AG04450 (cell line): ENCODE measurements at places on chromosomes 11 and 22.
A peak's percentile ranks its signal among the peaks of the same experiment; 100 is the strongest.

GRCh38 chr11:110031171-110031570 is 62.0 kb upstream of the ZC3H12C start:
- DNase-seq: no peak

- DNase-seq: peak; percentile 87
These were observed 117.3 kb downstream of the RASSF10 start for GRCh38 chr11:13126430-13126829.

DNA sequence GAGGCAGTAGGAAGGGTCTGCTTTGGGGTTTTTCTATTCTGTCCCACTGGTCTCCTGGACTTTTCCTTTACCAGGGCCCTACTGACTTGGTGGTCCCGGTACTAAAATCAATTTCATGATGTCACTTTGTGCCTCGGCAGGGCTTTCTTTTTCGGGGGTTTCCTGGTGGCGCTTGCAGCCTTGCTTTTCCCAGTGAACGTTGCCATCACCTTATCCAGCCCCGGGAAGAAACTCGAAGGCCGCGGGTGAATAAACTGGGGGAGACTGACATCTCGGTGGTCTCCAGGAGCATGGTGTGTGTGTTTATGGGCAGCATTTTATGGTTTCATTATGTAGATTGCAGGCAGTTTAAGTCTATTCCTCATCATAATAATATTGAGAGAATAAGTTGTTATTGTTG is 84.4 kb downstream of the KCNQ1 start:
- DNase-seq: no peak

DNA sequence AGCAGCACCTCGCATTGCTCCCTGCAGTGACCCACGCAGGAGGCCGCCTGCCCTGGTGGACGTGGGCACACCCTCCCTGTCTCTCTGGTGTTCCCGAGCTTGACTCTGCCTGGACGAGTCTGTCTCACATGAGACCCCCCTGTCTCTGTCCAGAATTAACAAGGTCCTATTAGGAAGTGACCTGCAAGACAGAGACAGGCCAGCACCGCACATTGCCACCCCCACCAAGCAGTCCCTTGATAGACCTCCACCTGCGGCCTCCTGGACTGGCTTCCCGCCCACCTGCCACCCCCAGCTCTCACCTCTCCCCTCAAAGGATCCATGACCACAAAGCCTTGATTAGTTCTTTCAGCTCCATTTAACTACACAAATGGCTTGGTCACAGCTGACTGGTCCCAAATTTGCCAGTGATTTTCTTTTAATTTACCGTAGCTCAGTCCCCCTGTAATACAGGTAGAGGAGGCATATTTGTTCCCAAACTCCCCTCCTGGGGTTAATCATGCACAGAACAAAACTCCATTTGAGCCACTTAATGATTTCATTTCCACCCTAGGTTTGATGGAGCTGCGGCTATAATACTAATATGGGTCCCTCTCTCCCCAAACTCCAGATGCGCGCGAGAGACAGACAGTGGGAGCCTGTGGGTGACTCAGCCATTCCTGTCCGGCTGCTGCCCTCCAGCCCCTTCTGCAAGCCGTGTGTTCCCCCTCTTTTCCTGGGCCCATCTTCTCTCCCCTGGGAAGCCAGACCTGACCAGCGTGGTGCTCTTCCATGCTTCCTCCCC is 11.2 kb downstream of the SPATA19 start:
- no peak for DNase-seq

DNA sequence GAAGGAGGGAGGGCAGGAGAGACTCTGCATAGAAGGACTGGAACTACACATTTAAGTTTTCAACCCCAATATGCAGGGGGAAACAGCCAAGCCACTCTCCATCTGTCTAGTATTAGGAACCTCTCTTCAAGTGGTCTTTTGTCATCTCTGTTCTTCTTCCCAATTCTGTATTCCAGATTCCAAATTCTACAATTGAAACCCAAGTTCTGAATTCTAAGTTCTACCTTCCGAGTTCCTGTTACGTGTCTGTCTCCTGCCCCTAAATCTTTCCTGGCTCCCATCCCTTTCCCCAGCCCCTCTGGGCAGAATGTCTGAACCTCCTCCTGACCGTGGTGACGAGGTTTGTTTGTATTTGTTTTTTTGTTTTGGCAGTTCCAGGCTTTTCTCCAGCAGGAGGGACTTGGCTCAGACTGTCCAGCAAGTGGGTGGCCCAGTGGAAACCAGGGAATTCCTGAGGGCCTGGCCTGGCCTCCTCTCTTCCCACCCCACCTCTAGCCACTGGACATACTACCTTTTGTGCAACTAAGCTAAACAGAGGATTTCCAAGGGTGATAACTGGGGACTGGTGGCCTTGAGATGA is 1.6 kb upstream of the THOC5 start:
- no peak for DNase-seq

- no peak for DNase-seq
These were observed 9.8 kb downstream of the TOLLIP start for GRCh38 chr11:1299621-1300020.

- no peak for DNase-seq
These were observed 138.0 kb upstream of the KIRREL3 start for GRCh38 chr11:127138613-127139012.

DNA sequence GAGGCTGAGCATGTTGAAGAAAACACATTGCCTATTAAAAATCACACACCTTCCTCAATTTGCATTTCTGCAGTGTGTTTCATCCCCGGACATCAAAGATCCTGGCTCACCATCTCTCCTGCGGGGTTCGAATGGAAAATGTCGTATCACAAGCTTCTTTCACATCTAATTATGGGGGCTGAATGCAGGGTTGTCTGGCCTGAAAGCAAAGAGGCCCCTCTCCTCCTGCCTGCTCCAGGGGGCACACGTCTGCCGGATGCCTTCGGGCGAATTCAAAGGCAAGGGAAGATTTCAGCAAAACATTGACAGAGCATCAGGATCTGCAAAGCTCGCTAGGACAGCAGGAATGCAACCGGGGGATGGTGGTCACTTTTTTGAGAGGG is 1447.7 kb downstream of the TBC1D22A start:
- DNase-seq: no peak

DNA sequence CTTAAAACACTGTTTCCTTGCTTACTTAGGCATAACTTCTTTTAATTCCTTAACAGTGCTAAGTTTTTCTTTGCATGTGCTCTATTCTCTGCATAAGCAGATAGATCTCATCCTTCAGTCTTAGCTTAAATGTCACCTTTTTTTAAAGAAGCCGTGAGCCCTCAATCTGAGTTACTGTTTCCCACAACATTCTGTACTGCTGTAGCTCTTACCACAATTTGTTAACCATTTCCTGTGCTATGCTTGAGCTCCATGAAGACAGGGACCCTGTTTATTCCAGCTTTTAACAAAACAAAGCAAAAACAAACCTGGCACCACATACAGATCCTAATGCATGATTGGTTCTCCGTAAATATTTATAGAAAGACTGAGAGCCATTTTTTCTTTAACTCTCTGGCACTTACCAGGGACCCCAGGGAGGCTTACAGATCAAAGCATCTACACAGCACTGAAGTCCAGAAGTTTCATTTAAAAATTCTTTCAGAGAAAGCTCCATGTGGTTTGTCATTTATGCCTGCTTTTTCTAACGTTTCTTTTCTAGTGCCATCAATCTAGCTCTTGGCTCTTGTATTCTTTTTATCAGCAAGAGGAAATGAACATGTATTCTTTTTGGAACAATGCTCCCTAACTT is 74.9 kb downstream of the DYNC2H1 start:
- no peak for DNase-seq

DNA sequence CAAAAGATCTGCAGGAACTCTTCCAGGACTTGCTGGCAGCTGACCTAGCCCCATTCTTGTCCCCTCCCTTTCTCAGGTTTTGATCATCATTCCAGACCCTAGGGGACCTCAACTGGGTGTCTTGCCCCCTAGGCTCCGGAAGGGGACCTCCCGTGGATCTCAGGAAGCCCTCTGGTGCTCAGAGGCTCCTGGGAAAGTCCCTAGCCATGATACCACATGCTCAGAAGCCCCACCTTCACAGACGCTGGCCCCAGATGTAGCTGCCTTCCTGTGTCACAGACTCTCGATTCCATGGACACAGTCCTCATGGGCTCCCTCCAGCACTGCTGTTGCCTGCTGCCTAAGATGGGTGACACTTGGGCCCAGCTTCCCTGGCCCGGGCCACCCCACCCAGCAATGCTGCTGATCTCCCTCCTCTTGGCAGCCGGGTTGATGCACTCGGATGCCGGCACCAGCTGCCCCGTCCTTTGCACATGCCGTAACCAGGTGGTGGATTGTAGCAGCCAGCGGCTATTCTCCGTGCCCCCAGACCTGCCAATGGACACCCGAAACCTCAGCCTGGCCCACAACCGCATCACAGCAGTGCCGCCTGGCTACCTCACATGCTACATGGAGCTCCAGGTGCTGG is at the start of gene LRRC55:
TSS of gene LRRC55 (plus strand) at position 276 of the 628 bp plus-strand sequence. CDS start at position 346, 70 bp downstream.
- no peak for DNase-seq

DNA sequence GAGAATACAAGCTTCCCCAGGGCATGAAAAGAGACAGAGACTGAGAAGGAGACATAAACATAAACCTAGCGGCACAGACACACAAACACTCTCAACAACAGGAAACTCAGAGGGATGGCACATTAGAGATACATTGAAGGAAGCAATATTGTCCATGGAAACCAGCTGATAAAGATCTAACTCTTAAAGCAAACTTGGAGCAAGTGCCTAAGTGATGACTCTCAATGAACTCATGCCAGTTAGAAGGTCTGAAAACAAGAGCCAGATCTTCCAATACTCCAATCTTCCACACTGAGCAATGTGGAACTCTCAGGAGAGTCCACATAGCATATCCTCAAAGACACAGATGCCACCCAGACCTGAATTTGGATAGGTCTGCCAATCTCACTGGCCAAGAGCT is 168.8 kb upstream of the ISX start:
- DNase-seq: no peak

- no peak for DNase-seq
These were observed 24.0 kb upstream of the ABCC8 start for GRCh38 chr11:17500673-17501072.

GRCh38 chr11:71420455-71421241 is 27.5 kb downstream of the DHCR7 start:
- DNase-seq: peak; percentile 3

DNA sequence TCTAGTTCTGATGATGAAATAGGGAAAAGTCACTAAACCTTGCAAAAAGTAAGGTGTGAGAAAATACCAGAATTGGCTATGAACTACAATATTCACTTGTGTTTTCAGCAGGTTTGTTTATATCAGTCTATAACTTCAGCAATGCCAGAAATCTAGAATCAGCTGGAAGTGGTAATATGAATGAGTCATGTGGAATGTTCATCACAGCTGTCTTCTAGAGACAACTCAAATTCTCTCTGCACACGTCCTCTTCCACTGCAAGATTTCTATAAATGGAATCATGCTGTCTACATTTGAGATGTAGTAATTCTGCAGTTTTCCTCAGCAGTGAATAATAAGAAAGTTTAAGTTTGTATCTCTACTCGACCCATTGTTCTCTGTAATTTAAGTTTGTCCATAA is 89.9 kb downstream of the OR4A15 start:
- no peak for DNase-seq

DNA sequence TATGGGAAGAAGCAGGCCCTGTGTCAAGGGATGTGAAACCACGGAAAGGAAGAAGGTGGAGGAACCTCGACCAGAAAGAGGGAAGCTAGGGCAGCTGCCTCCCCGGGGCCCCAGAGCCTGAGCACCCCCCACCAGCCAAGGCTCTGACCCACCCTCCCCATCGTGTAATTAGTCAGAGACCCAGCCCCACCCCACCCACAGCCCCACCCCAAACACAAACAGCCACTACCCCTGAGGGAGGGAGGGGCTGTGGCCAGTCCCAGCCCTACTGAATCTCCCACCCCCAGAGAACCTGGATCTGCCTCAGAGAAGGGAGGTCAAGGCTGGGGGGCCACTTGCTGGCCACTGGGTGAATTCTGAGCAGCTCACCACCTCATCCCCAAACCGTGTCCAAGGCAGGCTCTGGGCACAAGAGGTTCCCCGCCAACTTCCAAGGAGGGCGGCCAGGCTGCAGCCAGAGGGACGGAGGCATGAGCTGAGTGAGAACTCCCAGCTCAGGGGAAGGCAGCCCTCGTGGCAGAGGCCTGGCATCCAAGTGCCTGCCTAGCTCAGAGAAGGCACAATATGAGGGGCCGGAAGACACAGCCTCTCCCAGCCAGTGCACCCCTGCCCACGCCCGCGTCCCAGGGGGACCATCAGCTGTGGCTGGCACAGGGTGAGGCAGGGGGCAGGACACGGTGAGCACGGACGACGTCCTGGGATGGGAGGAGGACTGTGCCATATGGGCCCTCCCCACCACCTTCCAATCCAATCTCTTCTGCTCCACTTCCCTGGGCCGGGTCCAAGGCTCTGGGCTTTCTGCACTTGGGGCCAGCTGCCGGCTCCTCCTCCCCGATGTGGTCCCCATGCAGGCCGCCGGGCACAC is 2.7 kb downstream of the PLXNB2 start:
- DNase-seq: no peak

DNA sequence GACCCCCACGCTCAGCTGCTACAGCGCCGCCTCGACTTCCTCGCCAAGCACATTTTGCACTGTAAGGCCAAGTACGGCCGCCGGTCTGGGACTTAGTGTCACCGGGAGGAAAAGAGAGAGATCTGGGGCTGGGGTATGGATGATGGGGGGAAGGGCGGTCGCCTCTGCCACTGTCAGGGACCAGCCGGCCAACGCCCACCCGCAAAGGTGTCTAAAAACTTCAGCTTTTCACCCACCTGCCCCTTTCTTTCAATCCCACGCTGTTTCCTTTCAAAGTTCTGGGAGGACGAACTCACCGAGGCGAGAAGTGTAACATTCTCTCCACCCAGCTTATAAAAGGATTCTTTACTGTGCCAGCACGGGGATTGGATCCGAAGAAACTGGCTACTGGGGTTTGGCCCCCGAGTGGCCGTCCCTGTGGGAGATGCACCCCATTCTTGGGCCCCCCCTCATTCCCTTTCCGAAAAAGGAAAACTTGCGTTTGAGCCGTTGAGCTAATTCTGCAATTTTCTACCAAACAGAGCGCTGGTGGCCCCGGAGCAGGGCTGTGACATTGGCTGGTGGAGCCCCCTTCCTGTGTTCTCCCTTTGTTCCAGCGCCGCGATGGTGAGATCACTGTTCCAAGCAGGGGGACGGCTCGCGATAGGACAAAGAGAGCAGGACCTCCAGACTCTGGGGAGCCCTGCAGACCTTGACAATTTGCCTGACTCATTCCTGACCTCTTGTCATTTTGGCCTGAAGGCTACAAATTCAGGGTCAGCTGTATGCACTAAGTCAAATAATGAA is 1.8 kb downstream of the FJX1 start:
- no peak for DNase-seq

DNA sequence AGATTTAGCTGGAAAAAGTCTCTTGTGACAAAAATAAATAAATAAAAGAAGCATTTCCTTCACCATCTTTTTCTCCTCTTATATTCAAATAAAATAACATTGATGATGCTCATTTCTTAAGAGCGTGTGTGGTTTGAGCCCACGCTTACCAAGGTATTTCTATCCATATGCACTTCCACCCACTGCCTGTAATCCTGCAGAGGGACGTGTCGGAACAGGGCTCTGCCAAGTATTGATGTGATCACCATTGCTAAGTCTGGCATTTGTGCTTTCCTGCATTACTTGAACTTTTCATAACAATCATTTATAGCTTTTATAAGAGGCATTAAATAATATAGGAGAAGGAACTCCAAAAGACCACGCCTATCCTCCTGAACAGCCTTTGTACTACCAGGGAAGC is 107.6 kb downstream of the SHANK2 start:
- no peak for DNase-seq

GRCh38 chr11:114291842-114292680 is 4.1 kb upstream of the NNMT start:
- DNase-seq: no peak
